IMR-90 (cell line): ENCODE measurements at places on chromosomes 4 and X. TPM values are rescaled to one million over a fixed set of nuclear protein-coding genes. Genes with fewer than 3 reads are reported as not detected.

Gene MID1IP1
- 14.5 and 20.8 TPM in 2 replicates for total RNA-seq

Gene IGSF1
- total RNA-seq, result not detected in 2 replicates

Gene PDZD4
- total RNA-seq, result under 0.01 and 0.28 TPM in 2 replicates

Gene KIF4A
- total RNA-seq, result 19.0 and 24.4 TPM in 2 replicates

Gene NUDT9
- total RNA-seq, result 10.0 and 14.2 TPM in 2 replicates

Gene PACRGL
- total RNA-seq, result 13.1 and 15.8 TPM in 2 replicates

Gene SCML2
- total RNA-seq, result 1.3 and 1.7 TPM in 2 replicates
